ENCODE measurements at places on chromosomes 11 and 22. TPM values are rescaled to one million over a fixed set of nuclear protein-coding genes. Genes with fewer than 3 reads are reported as not detected.

DNA sequence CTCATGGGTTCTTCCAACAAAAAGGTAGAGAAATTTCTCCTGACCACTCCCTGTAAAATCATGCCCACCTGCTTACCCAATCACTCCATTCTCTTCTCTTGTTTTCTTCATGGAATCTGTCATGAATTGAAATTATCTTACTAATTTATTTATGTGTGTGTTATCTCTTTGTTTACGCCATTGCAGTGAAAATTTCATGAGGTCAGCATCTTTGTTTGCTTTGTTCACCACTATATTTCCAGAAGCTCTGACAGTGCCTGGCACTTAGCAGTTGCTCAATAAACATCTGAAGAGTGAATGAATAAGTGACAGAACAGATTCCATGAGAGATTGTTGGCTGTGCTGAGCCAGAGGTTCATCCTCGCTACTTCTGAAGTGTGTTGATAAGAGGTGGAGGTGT is 329.5 kb downstream of the NXPE2 start:
- no peaks in the 10 kb centered on the region for H3K36me3 ChIP-seq
- no peak overlapping the region for H3K27ac ChIP-seq
- H3K4me1 ChIP-seq: no peaks in the 10 kb centered on the region
- no peaks in the 10 kb centered on the region for H3K27me3 ChIP-seq
- DNase-seq: no peak

- H3K27ac ChIP-seq: no peak overlapping the region
- no peaks in the 10 kb centered on the region for H3K4me1 ChIP-seq
- no peak for DNase-seq
- H3K27me3 ChIP-seq: peaks cover 23% of the 10 kb centered on the region
- H3K4me3 ChIP-seq: no peak overlapping the region
These were observed 94.1 kb upstream of the SC5D start for GRCh38 chr11:121198491-121198890.

- no peaks in the 10 kb centered on the region for H3K4me1 ChIP-seq
- H3K27ac ChIP-seq: no peak overlapping the region
- peak; percentile 22 for DNase-seq
- no peaks in the 10 kb centered on the region for H3K36me3 ChIP-seq
These were observed 12.6 kb downstream of the PRAME start for GRCh38 chr22:22546490-22546889.

- H3K4me1 ChIP-seq: no peaks in the 10 kb centered on the region
- no peaks in the 10 kb centered on the region for H3K27me3 ChIP-seq
- no peak for DNase-seq
- H3K4me3 ChIP-seq: no peak overlapping the region
- no peak overlapping the region for H3K27ac ChIP-seq
These were observed 16.7 kb downstream of the TOB2 start for GRCh38 chr22:41429951-41430332.

DNA sequence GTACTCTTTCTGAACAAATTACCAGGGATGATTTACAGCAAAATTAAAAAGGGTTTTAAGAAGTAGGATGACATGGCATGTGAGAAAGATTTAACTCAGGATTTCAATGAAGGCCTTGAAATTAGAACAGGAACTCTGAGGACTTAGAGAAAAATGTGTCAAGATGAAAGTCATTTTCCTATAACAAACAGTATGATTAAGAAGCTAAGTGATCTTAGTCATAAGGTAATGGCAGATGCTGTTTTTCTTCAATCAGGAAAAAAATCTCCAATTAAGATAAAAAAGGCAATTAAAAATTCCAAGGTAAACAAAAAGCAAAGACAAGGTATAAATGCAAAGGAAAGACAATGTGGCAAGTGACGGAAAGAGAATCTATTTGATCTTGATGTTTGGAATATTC is 73.5 kb downstream of the GAB2 start:
- no peak for DNase-seq
- no peak overlapping the region for H3K27ac ChIP-seq
- H3K4me1 ChIP-seq: peaks cover 11% of the 10 kb centered on the region
- no peaks in the 10 kb centered on the region for H3K27me3 ChIP-seq
- no peak overlapping the region for H3K4me3 ChIP-seq

DNA sequence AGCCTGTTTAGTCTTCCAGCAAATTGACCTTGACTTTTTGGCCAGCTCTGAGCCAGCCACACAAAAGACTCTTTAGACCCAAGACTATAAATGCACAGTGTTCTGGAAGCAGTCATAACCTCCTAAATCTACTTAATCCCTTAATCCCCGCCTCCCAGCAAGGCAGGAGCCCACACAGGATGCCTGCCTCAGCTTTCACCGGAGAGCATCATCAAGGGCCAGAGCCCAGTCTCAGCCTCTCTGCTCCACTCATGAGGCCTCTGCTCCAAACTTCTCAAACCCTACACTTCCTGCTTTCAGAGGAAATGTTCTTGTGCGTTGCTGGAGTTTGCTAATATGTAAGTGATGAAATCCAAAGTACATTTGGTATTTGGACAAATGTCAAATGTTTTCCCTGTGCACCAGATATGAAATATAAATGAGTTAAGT is 57.9 kb upstream of the FSHB start:
- no peak overlapping the region for H3K4me3 ChIP-seq
- peaks cover 4% of the 10 kb centered on the region for H3K27me3 ChIP-seq
- no peak overlapping the region for H3K27ac ChIP-seq
- peak; percentile 28 for DNase-seq

DNA sequence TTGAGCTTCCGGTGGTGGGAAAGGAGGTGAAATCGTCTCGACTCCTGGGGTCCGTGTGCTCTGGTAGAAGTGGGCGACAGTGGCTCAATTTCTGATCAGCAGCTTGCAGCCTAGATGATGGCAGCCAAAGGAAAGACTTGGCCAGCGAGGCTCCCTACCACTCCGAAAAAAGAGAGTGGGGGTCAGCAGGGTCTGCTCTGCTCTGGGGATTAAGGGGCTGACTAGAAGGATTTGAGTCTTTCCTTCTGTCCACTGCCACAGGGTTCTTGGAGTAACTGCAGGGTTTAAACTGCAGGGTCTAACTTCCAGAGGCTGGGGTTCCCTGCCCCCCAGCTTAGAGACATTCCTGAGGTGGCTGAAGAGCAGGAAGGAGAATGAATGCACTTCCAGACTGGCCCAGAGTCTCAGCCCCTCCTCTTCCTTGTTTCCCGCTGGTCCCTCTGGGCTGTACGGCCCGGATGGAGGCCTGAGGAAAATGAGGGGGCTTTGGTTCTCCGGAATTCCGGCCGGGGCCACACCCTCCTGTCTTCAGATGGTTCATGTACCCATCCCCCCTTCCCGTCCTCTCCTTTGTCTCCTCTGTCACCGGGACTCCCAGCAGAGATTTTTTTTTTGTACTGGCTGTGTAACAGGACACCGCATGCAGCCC is 907 bp downstream of the SERPINH1 start:
- no peaks in the 10 kb centered on the region for H3K27me3 ChIP-seq
- peaks cover 59% of the 10 kb centered on the region for H3K4me1 ChIP-seq
- H3K4me3 ChIP-seq: peak overlapping the region; percentile 86
- DNase-seq: peak; percentile 92
- H3K27ac ChIP-seq: peak overlapping the region; percentile 99
- H3K36me3 ChIP-seq: peaks cover 37% of the 10 kb centered on the region

- H3K4me3 ChIP-seq: no peak overlapping the region
- no peaks in the 10 kb centered on the region for H3K36me3 ChIP-seq
- DNase-seq: no peak
- H3K27me3 ChIP-seq: peaks cover 50% of the 10 kb centered on the region
- no peak overlapping the region for H3K27ac ChIP-seq
These were observed 60.0 kb downstream of the GLYATL1 start for GRCh38 chr11:58999291-58999680.

DNA sequence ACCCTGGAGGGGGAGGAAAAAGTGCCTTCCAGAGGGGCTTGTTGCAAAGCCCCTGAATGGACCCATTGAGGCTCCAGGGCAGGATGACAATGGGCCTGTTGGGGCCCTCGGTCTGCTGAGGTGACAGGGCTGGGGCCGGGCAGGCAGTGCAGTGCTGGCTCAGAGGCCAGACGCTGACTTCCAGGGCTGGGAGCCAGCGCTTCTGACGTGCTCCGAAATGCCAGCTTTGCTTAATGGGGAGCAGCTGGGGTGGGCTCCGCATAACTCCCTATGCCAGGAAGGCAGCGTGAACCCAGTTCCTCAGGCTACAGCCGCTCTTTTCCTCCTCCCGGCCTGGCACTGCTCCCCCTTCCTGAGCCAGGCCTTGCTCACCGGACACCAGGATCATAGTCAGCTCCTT is 17.7 kb downstream of the NAV2 start:
- H3K36me3 ChIP-seq: no peaks in the 10 kb centered on the region
- H3K4me1 ChIP-seq: no peaks in the 10 kb centered on the region
- no peak overlapping the region for H3K4me3 ChIP-seq
- no peak for DNase-seq
- no peaks in the 10 kb centered on the region for H3K27me3 ChIP-seq

DNA sequence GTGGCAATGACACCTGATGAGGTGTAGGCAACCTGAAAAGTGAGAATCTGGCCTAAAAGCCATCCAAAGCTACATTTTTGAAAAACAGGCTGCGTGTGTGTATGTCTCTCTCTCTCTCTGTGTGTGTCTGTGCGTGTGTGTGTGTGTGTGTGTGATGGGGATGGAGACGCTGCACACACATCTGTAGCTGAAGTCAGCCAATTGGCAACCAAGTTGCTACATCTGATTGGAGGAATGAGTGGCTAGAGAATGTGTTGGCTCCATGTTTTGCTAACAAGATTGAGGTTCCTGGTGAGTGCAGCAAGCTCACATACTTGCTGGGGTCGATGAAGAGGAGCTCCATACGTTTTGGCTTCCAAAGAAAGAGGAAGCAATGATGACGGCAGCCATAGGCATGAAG is 311.4 kb upstream of the NCAM1 start:
- H3K27me3 ChIP-seq: no peaks in the 10 kb centered on the region
- no peak for DNase-seq
- peaks cover 4% of the 10 kb centered on the region for H3K4me1 ChIP-seq
- no peak overlapping the region for H3K4me3 ChIP-seq
- no peaks in the 10 kb centered on the region for H3K36me3 ChIP-seq

DNA sequence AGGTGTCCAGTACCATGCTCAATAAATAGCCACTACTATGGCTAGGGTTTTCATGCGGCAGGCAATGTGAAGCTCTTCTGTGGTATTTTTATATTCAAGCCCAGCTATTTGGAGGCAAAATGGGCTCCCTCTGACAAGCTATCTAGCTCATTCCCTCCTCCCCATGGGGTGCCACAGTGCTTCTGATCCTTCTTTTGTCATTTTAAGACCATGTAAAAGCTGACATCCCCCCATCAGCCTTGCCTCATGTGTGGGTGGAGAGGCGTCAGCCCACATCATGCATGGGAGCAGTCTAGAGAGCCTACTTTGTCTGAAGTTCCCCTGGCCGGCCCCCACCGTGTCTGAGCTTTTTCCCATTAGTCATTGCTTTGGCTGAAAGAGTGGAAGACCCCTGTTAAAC is 59.8 kb downstream of the NAV2 start:
- no peaks in the 10 kb centered on the region for H3K4me1 ChIP-seq
- H3K27ac ChIP-seq: no peak overlapping the region
- H3K27me3 ChIP-seq: peaks cover 20% of the 10 kb centered on the region
- H3K4me3 ChIP-seq: no peak overlapping the region
- H3K36me3 ChIP-seq: no peaks in the 10 kb centered on the region
- peak; percentile 38 for DNase-seq

- peaks cover 4% of the 10 kb centered on the region for H3K4me1 ChIP-seq
- no peak overlapping the region for H3K27ac ChIP-seq
- no peak overlapping the region for H3K4me3 ChIP-seq
- no peak for DNase-seq
These were observed 39.4 kb upstream of the SEPTIN5 start for GRCh38 chr22:19674929-19675253.

DNA sequence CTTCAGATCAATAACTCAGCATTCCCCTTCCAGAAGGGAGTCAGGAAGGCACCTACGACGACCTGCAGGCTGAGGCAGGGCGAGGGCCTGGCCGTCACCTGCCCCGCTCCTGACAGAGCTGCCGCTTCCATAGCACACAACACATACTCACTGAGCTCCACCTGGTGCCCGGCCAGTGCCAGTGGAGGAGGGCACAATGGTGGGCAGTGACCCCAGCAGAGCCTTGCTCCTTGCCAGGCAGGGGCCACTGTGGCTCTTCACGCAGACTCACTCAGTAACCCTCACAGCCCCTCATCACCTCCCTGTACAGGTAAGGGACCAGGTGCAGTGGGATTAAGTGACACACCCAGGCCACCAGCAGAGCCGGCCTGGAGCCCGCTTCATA is 24.6 kb downstream of the LRFN4 start:
- H3K27me3 ChIP-seq: no peaks in the 10 kb centered on the region
- H3K27ac ChIP-seq: no peak overlapping the region
- H3K36me3 ChIP-seq: no peaks in the 10 kb centered on the region
- H3K4me1 ChIP-seq: peaks cover 23% of the 10 kb centered on the region
- H3K4me3 ChIP-seq: no peak overlapping the region

GRCh38 chr11:92204731-92205130 is 19.9 kb upstream of the FAT3 start:
- H3K4me1 ChIP-seq: no peaks in the 10 kb centered on the region
- no peak overlapping the region for H3K4me3 ChIP-seq
- H3K36me3 ChIP-seq: no peaks in the 10 kb centered on the region
- DNase-seq: no peak

DNA sequence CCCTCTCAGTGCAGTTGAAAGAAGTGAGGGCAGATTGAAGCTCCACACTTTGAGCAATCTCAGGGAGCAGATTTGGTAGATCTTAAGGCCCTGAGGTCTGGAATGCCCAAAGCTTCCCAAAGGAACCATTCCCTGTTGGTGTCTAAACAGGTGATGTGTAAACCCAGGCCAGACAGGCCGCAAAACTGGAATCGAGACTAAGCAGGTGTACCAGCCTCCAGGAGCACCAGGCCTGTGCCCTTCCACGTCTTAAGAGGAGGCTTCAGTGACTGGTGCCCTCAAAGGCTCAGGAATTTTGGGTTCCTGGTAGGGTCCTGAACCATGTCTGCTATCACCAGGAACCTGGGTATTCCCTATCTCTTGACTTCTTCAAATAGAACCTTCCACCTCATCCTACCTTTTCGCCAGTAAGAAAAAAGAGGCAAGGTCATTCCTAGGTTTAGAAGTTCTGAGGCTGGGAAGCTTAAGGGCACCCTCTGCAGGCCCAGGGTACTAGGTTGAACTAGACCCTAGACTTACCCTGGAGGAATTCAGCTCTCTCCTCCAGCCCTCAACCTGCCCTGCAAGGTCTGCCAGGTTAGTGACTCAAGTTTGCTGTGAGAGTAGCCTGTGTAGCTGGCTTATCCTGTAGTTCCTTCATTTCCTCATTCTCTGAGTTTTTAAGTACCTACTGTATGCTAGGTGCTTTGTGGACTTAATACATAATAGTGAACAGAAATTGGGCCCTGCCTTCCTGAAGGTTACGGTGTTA is 100.0 kb upstream of the NNMT start:
- H3K36me3 ChIP-seq: no peaks in the 10 kb centered on the region
- H3K4me3 ChIP-seq: no peak overlapping the region
- no peak overlapping the region for H3K27ac ChIP-seq
- DNase-seq: no peak
- no peaks in the 10 kb centered on the region for H3K27me3 ChIP-seq

The SPA17 gene
- total RNA-seq: 25.8 TPM

The OSBPL5 gene
- total RNA-seq: 28.4 TPM

The TEX54 gene
- total RNA-seq: 0.77 TPM

The ARCN1 gene
- 217 TPM for total RNA-seq

The INSC gene
- 1.0 TPM for total RNA-seq
